ENCODE measurements at places on chromosomes 1 and 21.

- no peak for DNase-seq
Observed at GRCh38 chr1:227950735-227951346, 3.1 kb upstream of the WNT9A start.

DNA sequence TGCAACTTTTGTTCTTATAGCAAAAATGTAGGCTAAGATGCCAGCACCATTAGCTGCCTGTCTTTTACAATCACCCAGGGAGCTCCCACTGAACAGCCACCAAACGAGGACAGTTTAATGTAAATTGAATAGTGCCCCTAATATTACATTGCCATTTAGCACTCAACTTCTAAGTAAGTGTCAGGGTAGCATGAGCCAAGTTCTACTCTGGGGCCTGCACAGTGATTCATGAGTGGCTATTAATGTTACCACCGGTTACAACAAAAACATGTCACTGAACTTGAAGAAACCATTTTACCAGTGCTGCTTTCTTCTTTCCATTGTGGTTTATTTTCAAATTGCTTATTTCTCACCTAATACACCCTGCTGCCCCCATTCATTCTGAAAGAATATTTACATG is 295.6 kb upstream of the RRP15 start:
- DNase-seq = no peak

- DNase-seq = no peak
Observed at GRCh38 chr1:240652549-240652948, 40.6 kb upstream of the GREM2 start.

DNA sequence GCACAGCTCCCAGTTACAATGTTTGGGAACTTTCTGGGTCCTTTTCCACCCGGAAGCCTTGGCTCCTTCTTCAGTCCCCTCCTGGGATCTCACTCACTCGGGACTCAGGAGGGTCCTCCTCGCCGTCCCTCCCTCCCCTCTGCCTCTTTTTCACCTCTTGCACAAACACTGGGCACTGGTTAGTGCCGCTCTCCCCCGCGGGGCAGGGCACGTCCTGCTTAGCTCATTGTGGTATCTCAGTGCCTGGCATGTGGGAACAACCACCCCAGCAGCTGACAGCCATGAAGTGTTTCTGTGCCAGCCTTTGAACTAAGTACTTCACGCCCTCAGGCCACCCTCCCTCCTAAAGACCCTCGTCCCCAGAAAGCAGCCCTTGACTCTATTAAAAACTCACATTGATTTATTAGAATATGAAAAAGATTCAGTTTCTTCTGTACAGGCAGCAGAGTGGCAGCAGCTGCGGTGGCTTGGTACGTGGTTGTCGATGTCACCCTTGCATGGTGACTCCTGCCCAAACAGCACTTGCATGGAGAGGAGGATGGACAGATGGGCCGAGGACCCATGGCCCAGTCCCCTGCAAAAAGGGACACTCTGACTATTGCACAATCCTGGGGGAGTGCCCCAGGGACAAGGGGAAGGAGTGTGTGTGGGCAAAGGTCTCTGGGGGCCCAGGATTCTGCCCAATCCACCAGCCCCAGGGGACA is 56.3 kb downstream of the SLC9A1 start:
- DNase-seq = no peak

DNA sequence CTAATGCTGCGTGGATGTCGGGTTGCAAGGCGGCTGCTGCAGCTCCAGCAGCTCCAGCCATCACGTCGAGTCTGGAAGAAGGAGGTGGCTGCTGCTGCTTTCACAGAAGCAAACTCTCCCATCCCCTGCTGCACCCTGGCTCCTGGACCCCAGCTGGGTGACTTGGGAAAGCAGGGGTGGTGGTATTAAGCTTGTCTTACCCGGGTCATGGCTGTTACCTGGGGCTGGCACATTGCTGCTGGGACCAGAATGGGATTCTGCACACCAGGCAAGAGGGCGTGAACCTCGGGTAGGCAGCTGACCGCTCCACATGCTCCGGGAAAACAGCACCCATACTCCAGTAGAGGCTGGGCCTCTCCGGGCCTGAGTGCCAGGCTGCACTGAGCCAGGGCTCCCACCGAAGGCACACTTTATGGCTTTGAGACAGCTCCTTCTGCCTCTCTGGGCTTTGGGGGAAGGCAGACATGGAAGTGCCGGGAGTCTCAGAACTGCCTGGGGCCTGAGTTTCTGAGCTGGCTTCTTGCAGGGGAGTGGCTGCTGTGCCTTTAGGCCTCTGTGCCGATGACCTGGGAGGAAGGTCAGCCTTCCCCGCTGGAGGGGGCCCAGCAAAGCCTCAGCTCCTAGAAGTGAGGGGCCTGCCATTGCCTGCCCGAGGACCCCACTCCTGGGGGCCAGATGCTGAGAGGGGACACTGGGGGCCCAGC is 1.2 kb downstream of the SMIM1 start:
- no peak for DNase-seq

DNA sequence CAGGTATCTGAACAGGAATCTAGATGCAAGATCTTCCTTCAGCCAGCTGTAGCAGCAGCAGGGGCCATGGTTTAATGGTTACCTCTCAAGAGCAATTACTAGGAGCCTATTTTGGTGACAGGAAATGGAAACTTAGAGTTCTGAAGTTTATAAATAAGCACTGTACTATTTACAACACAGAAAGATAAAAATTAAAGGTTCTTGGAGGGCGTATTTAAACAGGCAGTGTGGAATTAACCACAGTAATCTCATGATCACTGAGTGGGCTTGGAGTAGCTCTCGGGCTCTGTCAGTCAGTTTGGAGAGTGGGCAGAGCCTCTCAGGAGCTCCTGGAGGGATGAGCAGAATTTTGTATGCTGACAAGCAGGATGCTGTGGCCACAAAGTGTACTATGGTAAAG is 10.2 kb upstream of the FCRL5 start:
- no peak for DNase-seq

DNA sequence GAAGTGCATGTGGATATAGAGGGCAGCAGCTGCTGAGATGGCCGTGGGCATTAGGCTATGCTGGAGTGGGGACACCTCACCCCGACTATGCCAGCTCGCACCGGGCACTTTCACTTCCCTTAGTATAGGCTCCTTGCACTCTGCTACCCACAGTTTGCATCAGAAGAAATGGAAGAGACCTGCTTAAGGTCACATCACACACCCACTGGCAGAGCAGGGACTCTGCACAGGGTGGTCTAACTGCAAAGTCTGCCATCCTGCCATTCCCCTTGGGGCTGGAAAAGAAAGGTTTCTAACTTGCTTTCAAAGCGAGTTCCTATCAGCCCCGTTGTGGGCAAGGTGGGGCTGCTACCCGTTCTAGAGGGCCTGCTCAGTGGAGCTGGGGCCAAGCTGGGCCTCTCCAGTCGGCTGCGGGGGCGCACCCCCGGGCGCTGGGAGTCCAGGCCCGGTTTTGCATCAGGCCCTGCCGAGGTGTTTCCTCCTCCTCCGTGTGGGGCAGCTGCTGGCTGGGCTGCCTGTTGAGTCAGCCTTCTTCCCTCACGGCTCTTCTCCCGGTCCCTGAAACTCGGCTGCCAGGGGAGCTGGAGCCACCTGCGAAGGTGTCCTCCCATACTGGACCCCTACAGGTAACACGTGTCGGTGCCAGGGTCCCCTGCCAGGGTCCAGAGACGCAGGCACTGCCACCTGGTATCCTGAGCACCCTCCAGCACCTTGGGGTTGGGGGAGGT is at the start of gene SYTL1:
SYTL1 (plus strand) TSS at position 498 of the 728 bp plus-strand sequence. CDS start 3,313 bp downstream, outside the sequence.
- DNase-seq = peak; percentile 59

- DNase-seq = no peak
Observed at GRCh38 chr1:91502672-91503184, 2.1 kb downstream of the CDC7 start.

GRCh38 chr1:21672478-21673276 is 3.5 kb upstream of the RAP1GAP start:
- no peak for DNase-seq

DNA sequence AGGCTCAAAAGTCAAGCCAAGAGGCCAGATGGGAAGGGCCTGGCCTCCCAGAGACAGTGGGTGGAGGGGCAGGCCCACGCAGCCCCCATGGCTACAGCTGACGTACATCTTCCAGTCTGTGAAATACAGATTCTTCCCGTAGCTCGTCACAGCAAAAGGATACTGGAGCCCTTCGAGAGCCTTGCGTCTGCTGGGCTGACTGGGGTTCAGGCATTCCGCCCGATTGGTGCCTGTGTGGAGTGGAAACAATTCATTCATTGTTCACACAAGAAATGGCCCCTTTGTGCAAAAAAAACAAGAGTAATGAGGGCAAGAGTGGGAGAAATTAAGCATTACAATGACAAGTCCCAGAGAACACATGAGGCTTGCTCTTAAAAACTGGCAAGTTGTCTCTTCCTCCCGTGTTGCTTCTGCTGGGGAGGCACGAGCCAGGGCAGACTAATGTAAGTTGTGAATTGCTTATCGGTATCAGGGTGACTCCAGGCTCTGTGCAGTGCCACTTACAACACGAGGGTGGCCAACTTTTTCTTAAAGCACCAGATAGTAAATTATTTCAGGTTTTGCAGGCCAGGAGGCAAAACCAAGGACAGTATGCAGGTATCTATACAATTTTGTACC is 85.1 kb downstream of the NID1 start:
- DNase-seq = no peak

- no peak for DNase-seq
Observed at GRCh38 chr1:8343044-8343443, 25.1 kb downstream of the SLC45A1 start.

GRCh38 chr1:218468711-218469110 is 123.6 kb downstream of the TGFB2 start:
- DNase-seq = no peak

DNA sequence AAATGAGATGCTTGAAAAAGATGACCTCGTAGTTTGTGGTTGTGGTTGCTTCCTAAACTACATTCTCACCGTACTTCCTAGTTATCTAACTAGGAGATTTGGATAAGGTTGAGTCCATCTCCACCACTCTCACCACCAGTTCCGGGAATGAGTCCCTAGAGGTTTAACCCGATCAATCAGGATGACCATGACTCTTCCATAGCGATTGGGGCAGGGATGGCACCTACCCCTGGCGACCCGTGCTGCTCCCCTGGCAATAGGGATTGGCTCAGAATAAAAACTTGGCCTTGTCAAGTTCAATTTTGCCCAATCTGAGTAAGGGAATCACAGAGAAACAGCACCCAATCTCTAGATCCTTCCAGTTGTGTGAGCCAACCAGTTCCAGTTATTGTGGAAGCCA is 2.7 kb upstream of the MIS18A start:
- DNase-seq = no peak

- DNase-seq = no peak
Observed at GRCh38 chr1:161089938-161090337, 580 bp upstream of the NECTIN4 start.

DNA sequence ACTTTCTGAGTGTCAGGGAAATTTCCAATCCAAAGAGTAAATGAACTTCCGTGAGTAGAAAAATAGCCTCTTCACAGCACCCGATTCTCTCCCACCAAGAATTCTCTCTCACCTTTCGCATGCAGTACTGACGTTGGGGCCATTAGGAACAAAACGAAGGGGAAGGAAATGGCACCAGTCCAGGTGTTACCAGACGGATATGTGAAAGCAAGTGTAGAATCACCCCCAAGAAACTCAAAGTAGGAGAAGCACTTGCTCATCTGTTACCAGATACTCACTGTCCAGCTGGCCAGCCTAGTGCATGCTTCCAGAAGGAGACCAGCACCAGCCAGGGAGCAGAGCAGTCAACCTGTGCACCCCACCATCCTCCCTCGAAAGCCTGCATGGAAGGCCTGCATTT is 55.1 kb downstream of the ITPKB start:
- no peak for DNase-seq

DNA sequence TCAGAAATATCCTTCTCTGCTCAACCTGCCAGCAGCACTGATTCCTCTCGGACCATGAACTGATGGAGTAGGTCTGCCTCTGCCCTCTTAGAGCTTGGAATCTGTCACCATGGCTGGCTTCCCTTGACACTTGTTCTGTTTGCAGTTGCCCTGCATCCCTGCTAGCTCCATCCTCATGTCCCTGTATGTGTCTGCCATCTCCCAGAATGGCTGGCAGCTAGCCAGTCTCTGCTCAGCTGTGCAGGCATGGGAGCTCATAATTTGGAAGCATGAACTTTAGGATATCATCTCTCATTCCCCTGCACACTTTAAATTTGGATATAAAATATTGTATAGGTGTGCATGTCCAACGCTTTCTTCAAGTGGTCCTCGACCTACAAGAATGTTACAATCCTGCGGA is 95.4 kb downstream of the C1orf94 start:
- DNase-seq = no peak

GRCh38 chr1:70164350-70164749 is 41.0 kb downstream of the LRRC40 start:
- no peak for DNase-seq

GRCh38 chr1:220371324-220371723 is 99.1 kb upstream of the RAB3GAP2 start:
- no peak for DNase-seq

- DNase-seq = no peak
Observed at GRCh38 chr1:185096531-185096930, 51.2 kb downstream of the RNF2 start.

GRCh38 chr21:34598931-34599400 is 15.9 kb downstream of the RCAN1 start:
- DNase-seq = no peak

DNA sequence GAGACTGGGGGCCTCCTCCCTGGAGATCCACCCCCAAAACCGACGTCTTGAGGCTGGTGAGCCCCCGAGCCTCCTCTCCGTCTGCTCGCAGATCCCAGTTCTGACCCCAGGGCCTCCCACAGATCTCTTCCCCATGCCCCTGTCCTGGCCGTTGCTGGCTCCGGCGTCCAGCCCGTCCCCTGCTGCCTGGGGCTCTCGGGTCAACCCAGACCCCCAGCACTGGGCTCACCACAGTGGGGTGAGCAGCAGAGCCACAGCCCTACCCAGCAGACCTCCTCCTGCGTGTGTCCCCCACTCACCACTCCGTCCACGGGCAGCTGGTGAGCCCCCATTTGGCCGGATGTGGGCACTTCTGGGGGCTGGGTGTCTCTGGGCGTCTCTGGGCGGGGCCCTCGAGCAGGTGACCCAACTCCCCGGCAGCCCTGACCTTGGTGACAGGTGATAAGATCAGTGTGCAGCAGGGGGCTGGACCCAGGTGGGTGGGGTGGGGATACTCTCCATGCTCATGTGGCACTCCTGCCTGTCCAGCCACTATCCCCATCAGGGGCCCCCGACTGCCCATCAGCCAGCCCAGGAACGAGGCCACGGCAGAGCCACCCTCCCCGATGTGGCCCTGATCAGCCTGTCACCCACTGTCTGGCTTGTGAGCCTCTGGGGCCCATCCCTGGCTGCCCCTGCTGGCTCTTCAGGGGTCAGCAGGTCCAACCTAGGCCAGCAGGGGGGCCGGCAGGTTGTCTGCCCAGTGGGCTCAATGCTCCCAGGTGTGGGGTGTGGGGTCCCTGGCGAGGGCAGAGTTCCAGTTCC is 709 bp downstream of the TNFRSF14 start:
- DNase-seq = peak; percentile 38

- DNase-seq = no peak
Observed at GRCh38 chr1:94094469-94095111, 26.4 kb downstream of the ABCA4 start.

DNA sequence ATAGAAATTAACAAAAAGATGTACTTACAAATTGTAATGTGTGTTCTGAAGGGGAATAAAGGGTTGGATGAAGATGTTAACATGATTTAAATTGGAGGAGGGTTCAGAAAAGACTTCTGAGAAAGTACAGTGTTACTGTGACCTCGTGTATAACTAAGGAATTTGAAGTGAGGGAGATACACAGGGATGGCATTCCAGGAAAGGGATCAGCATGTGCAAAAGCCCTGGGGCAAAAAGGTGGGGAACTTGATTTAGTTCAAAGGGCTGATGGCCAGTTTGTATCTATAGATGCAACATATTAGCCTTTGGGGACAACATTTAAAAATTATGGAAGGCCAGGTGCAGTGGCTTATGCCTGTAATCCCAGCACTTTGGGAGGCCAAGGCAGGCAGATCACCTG is 33.3 kb upstream of the DEGS1 start:
- no peak for DNase-seq

GRCh38 chr1:111894497-111894896 is 95.0 kb downstream of the KCND3 start:
- no peak for DNase-seq
